Right lung (tissue), 10 donors: ENCODE measurements at places on chromosomes 4 and X. TPM values are rescaled to one million over a fixed set of nuclear protein-coding genes. Genes with fewer than 3 reads are reported as not detected.

PCDH7 gene
- polyA plus RNA-seq: 44.2 TPM

CYLC1 gene
- not detected for polyA plus RNA-seq

EPHA5 gene
- polyA plus RNA-seq: 0.10 TPM

IL1RAPL1 gene
- 1.3 TPM for polyA plus RNA-seq

TGIF2LX gene
- polyA plus RNA-seq: not detected

RPA4 gene
- polyA plus RNA-seq: not detected

IL21 gene
- not detected for polyA plus RNA-seq

NDST4 gene
- polyA plus RNA-seq: 0.49 TPM
